ENCODE measurements at places on chromosomes 3 and 15.

- no peak overlapping the region for H3K27ac ChIP-seq
- no peaks in the 10 kb centered on the region for H3K36me3 ChIP-seq
- DNase-seq, result no peak
- peaks cover 21% of the 10 kb centered on the region for H3K4me1 ChIP-seq
These were observed 65.8 kb upstream of the LEKR1 start for GRCh38 chr3:156760333-156760732.

DNA sequence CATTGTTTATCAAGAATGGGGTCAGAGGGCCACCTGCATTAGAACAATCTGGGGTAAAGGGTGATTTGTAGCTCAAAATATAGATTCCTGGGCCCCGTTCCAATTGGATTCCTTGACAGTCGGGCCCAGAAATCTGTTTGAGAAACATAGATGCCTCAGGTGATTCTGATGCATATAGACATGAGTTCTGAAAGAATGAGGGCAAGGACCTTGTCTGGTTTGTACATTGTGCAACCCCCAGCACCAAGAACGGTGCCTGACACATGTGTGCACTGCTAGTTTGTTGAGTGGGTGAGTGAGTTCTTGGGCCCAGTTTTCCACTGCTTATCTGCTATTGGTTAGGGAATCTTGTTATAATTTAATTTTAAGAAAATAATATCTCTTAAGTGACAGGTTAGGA lies 16.6 kb downstream of the CRYBG3 start:
- no peak for DNase-seq
- peaks cover 6% of the 10 kb centered on the region for H3K4me1 ChIP-seq

DNA sequence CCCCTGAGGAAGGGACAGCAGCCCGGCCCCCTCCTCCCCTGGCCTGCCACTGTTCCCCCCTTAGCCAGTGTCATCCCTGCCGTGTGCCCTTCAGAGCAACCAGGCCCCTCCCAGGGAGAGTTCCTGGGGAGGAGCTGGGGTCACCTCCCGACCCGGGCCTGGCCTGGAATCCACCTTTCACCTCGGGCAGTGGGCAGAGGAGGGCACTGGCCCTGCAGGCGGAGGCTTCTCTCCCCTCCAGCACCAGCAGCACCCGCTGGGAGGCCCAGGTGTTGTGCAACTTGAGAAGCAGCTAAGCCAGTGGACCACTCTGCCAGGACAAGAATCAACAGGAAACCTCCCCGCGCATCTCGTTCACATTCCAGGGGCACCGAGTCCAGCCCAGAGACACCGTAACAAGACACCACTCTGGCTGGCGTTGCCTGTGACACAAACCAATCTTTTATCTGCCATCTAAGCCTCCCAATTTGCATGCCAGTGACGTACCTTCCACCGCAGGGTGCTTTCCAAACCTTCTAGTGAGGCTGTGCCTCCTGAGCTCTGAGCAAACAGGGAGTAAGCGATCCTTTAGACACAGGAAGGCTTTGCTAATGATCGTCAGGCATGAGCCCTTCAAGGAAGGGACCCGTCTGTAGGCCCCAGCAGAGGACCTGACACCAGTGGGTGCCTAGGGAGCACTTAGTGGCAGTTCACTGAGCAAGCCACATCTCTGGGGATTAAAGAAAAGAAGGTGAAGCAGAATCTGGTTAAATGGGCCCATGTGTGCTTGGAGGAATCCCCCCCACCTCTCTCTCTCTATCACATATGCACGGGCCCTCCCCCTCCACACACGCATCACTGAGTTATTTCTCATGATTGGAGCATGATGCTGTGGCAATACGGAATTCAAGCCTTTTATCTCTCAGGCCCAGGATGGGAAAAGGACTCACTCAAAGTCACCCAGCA lies 98.9 kb upstream of the TLE3 start:
- no peaks in the 10 kb centered on the region for H3K36me3 ChIP-seq
- DNase-seq, result peak; percentile 99
- H3K27ac ChIP-seq, result peak overlapping the region; percentile 78
- H3K27me3 ChIP-seq, result no peaks in the 10 kb centered on the region

- H3K27me3 ChIP-seq, result peaks cover 55% of the 10 kb centered on the region
- no peak for DNase-seq
- no peak overlapping the region for H3K4me3 ChIP-seq
- H3K4me1 ChIP-seq, result no peaks in the 10 kb centered on the region
- no peaks in the 10 kb centered on the region for H3K36me3 ChIP-seq
- no peak overlapping the region for H3K27ac ChIP-seq
These were observed 135.0 kb upstream of the UBE2E2 start for GRCh38 chr3:23068016-23068728.

GRCh38 chr15:36944442-36944841 lies 155.9 kb downstream of the MEIS2 start:
- no peaks in the 10 kb centered on the region for H3K27me3 ChIP-seq
- H3K4me1 ChIP-seq, result no peaks in the 10 kb centered on the region
- H3K27ac ChIP-seq, result no peak overlapping the region
- DNase-seq, result no peak
- H3K4me3 ChIP-seq, result no peak overlapping the region

GRCh38 chr3:151182349-151183079 lies 20.5 kb downstream of the GPR171 start:
- no peak for DNase-seq
- no peaks in the 10 kb centered on the region for H3K4me1 ChIP-seq
- H3K4me3 ChIP-seq, result no peak overlapping the region
- H3K27me3 ChIP-seq, result no peaks in the 10 kb centered on the region

DNA sequence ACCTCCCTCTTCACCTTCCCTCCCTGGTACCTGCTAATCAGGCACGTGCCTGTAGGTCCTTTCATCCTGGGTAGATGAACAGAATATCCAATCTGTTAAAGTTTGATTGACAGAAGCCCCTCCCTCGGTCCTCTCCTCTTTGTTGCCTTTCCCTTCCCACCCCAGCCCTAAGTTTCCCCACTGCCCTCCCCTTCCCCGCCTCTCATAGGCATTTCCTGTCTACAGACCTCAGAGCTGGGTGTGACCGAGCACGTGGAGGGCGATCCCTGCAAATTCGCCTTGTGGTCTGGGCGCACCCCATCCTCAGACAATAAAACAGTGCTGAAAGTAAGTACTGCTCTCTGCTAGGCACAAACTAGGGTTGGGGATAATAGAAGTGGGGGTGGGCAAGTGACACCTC lies 239.2 kb upstream of the UMPS start:
- no peaks in the 10 kb centered on the region for H3K36me3 ChIP-seq
- peaks cover 2% of the 10 kb centered on the region for H3K27me3 ChIP-seq
- no peak overlapping the region for H3K27ac ChIP-seq
- DNase-seq, result no peak
- H3K4me1 ChIP-seq, result peaks cover 5% of the 10 kb centered on the region

DNA sequence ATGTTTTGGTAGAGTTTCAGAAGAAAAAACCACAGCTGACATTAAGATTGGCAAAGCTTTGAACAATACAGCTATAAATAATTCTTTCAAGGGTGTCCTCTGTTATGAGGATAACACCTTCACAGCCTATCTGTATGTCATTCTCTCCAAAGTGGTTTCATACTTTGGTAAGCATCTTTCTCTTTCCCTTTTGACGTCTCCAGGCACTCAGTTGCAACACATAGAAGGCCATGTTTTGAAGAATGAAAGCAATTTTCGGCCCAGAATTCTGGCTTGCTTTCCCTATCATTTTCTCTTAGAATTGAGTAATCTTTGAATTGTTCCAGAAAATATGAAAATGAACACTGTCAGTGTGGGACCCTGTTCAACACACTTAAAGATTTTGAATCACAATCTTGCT lies 200.0 kb upstream of the CBLB start:
- no peak overlapping the region for H3K4me3 ChIP-seq
- no peaks in the 10 kb centered on the region for H3K4me1 ChIP-seq
- DNase-seq, result no peak

GRCh38 chr3:152595975-152596821 lies 238.7 kb upstream of the P2RY1 start:
- H3K4me3 ChIP-seq, result no peak overlapping the region

DNA sequence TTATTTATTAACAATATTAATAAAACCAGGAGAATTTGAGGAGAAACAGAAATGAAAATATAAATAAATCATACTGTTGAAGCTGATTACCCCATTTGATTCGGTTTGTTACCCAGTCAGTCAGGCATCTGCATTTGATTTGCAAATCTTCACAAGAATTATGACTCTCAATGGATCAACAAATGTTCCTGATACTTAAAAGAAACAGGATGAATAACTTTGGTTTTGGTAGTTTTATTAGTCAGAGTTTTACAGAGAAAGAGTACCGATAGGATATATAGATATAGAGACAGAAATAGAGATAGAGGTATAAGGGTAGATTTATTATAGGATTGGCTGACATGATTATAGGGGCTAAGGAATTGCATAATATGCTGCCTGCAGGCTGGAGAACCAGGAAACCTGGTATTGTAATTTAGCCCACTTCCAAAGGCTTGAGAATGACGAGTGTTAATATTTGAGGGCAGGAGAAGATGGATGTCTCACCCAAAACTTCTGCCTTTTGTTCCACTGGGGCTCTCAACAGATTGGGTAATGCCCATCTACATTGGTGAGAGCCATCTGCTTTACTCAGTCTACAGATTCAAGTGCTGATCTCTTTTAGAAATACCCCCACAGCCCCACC lies 241.6 kb upstream of the COL8A1 start:
- H3K27me3 ChIP-seq, result no peaks in the 10 kb centered on the region
- no peak overlapping the region for H3K4me3 ChIP-seq
- DNase-seq, result no peak
- no peaks in the 10 kb centered on the region for H3K36me3 ChIP-seq
- peak overlapping the region; percentile 87 for H3K27ac ChIP-seq

DNA sequence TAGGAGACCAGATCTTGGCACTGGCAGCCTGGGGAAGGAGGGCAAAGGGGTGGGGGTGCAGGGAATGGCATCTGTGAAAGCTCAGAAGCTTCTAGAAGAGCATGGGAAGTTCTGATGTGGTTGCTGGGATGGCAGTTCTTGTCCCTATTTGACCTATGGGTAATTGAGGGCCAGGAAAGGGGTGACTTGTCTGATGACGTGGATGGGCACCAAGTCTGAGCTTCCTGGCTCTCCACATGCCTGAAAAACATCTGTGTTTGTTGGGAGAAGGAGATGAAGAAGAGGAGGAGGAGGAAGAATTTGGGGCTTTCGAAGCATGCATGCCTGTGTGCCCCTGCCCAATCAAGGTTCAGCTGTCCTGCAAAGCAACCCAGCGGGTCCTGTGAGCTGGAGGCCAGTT lies 158.8 kb downstream of the SMAD6 start:
- H3K27ac ChIP-seq, result no peak overlapping the region
- peaks cover 20% of the 10 kb centered on the region for H3K4me1 ChIP-seq
- no peaks in the 10 kb centered on the region for H3K27me3 ChIP-seq
- no peak for DNase-seq

Data from MCF 10A (cell line).